DMS79 (cell line): ENCODE measurements at places on chromosomes 3 and 15.

GRCh38 chr15:42939841-42940240 is 19.3 kb upstream of the TTBK2 start:
- no peak for DNase-seq

DNA sequence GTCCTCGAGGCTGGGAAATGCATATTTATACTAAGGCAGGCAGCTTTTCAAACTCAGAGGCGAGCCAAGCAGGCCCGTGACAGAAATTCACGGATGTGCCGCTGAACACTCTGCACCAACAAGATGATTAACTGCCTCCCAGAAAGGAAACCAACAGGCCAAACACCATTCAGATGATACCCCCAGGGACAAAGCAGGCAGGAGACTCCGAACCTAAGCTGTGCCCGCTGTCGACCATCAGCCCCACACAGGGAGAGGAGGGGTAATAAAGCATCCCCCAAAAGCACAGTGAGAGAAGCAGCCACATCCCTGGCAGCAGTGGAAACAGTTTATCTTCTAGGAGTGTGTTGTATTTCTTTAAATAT is 31.8 kb downstream of the ADAMTS17 start:
- no peak for DNase-seq

- DNase-seq: no peak
These were observed 198.3 kb upstream of the TGFBR2 start for GRCh38 chr3:30408105-30408557.

DNA sequence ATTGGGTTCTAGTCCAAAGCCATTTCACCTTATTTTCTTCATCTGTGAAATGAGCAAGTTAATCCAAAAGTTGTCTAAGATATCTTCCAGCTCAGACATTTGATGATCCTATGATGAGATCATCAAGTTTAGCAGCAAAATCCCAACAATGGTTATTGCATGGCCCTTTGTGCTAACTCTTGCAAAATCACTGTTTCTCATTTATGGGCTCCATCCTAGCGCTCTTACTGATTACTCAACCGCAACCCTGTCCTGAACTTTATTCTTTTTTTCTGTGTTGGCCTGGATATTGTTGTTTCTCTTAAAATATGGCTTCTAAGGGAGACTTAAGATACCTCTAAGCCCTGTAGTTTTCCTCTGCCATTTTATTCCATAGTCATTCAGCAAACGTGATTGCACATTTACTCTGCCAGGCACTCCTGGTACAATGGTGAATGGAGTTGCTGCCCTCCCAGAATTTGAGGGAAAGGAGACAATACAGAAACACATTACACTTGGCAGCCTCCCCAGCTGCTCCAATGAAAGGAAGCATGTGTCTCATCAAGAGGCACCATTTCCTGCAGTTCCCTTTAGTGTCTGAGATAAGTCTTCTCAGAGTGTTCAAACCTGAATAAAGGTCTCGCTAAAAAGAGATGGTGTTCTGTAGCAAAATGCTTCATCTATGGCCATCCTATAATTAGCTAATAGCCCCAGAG is 4.4 kb downstream of the GXYLT2 start:
- no peak for DNase-seq

DNA sequence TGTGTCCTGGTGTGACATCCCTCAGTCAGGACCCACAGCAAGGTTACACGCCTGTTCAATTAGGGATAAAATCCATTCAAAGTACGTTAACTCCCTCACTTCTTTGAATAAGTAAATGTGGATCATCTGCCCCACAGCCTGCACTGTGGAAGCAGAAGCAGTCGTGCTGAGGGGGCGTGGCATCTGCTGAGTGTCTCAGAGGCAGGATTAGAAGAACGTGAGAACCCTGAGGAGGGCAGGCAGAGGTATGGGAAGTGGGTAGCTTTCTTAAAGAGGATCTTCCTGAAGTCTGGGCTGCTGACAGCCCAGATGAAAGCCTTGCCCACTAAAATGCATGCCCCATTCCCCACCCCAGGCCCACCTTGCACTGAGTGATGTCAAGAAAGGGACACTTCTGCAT is 28.5 kb downstream of the CRABP1 start:
- no peak for DNase-seq

- DNase-seq: no peak
These were observed 27.8 kb upstream of the GOLIM4 start for GRCh38 chr3:168123201-168124176.

GRCh38 chr3:97954228-97954827 is 17.9 kb downstream of the RIOX2 start:
- no peak for DNase-seq

- no peak for DNase-seq
These were observed 90.0 kb downstream of the ANO10 start for GRCh38 chr3:43531835-43532234.

DNA sequence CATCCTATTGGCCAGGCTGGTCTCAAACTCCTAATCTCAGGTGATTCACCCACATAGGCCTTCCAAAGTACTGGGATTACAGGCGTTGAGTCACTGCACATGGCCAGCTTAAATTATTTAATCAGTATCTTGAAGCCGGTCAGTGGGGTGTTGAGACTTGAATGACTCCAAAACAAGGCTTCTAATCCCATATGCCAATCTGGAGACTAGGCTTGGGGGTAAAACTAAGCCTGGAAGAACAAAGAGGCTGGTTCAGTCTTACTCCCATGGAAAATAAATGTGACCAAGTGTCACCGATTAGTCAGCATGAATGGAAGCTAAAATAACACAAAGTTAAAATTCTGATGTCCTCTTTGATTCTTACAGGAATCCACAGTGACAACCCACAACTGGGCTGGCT is 509.1 kb downstream of the FOXP1 start:
- DNase-seq: no peak

GRCh38 chr3:29746163-29746760 is 465.4 kb downstream of the RBMS3 start:
- no peak for DNase-seq

DNA sequence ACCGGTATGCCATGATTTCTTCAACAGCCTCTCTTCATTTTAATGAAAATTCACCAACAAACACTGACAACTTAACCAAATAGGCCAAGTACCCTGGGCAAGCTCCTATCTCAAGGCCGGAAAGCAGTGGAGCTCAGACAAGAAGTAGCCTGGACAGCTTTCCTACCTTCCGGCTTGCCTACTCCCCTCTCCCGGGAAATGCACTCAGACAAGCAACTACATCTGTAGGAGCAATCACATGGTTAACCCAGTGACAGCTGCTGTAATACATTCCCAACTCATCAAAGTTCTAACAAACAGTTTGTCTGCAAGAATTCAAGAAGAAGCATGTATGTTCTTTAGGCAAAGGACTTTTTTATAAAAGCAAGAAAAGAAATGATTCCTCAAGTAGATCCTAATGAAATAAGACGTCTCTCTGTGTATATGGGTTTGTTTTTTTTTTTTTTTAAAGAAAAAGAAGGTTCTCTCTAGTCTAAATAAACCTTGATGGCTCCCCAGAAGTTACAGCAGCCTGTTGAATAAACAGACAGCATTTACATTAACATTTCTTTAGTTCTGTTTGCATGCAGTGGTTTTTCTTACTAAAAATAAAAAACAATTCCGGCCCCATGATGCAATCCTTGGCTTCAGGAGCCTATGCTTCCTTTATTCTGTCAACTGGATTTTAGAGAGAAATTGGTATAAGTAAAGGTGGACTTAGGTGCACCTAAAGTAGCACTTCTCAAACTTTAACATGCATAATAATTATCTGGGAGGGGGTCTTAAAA is 278.7 kb downstream of the NEK10 start:
- no peak for DNase-seq

DNA sequence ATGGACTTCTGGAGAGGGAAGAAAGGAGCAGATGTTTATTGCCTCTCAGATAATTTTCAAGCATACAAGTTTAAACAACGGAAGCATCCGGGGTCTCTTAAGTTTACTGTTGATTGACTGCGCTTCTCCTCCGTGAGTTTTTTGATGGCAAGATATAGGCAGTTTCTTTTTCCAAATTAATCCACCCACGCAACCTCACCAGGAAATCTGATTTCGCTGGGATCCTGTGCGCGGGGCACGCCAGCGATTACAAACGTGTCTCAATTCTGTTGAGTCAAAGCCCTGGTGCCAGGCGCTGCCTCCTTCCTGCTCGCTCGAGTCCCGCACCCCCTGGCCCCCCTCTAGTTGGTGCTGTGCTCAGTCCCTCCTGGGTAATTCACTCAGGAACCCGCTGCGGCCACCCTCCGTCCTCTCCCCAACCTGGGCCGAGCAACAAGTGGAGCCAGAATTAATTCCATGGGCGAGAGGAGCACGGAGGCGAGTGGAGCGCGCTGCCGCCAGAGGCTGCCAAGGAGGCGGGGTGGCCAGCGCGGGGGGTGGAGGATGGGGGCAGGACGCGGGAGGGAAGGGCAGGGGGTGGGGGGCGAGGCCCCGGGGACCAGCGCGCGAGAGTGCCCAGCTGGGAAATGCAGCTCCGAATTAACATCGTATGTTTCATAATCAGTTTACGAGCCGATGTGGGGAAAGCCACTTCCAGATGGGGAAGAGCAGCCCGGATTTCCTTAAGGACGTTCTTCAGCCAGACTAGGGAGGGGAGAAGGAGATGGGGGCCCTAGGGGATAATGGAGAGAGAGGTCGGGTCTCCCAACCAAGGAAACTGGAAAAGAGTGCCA is 6.0 kb downstream of the WNT5A start:
- no peak for DNase-seq

DNA sequence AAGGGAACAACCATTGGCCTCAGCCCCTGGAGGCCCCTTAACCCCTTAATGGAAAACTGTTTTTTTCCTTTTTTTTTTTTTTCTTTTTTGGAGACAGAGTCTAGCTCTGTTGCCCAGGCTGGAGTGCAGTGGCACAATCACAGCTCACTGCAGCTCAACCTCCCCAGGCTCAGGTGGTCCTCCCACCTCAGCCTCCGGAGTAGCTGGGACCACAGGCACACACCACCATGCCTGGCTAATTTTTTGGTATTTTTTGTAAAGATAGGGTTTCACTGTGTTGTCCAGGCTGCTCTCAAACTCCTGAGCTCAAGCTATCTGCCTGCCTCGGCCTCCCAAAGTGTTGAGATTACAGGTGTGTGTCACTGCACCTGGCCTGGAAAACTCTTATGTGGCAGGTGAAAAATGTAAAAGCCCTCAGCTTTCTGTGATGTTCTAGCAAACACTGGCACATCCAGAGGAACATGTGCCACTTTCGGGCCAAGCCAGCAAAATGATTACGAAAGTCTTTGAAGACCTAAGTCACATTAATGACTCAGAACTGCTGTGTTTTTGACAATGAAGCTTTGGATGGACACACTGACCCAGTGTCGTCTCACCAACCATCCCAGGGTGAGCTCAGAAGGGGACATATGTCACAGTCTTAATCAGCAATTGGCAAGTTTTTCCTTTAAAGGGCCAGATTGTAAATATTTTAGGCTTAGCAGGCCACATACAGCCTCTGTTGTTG is 189.3 kb upstream of the TPM1 start:
- DNase-seq: no peak

DNA sequence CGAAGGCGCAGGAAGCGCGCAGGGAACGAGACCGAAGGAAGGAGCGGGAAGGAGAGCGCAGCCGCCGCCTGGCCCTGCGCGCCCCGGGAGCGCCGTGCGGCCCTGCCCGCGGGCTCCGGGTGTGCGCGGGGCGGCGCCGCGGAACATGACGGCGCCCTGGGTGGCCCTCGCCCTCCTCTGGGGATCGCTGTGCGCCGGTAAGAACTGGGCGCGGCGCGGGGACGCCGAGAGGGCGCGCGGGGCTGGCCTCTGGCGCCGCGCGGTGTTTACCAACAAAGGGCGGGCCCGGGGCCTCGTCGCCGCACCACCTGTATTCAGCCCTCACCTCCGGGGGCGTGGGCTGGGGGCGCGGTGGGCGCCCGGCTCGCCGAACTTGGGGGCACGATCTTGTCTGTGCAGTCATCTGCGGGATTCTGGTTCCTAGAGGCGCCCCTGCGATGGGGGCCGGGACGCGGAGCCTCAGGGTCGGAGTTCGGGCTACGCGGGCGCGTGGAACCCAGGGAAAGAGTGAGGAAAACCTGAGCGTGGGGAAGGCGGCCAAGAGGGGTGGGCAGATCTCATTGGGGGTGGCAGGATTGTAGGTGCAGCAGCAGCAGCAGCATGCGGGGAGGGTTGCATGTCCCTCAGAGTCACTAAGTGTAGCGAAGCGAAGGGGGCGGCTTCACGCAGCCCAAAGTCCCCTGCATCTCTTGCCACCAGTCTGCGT is 641 bp downstream of the ACVR2B start:
- DNase-seq: no peak

- no peak for DNase-seq
These were observed 55.2 kb downstream of the PPM1L start for GRCh38 chr3:160811237-160811548.

GRCh38 chr3:72673011-72673771 is 175.1 kb downstream of the SHQ1 start:
- no peak for DNase-seq

DNA sequence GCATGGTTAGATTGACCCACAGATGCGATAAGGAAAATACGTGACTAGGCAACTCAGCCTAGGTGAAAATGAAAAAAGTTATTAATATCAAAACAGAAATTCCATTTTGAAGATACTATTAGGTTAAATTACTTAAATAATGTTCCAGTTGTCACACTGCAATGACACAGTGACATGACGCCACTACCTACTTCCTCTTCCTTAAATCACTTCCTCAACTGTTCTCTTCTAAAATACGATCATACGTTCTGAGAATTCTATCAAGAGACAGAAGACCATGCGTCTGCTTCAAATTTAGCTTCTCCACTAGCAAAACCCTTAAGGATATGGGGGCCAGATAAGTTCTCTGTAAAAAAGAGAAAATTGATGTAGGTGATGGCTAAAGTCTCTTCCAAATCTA is 18.2 kb downstream of the CMTM6 start:
- DNase-seq: no peak

DNA sequence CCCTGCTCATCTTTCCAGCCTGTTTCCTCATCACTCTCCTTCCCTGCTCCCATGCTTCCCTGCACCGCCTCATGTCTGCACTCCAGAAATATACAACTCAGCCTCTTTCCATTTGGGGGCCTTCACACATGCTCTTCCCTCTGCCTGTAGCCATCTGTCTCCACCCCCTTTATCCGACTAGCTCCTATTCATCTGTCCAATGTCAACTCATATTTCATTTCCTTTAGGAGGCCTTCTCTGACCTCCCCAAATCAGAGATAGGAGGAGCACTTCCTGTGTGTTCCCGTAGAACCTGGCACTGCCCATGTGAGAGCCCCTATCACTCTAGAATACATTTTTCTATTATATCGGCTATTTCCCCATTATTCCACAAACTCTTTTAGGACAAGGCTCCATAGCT is 10.6 kb downstream of the ATP8B4 start:
- DNase-seq: no peak

DNA sequence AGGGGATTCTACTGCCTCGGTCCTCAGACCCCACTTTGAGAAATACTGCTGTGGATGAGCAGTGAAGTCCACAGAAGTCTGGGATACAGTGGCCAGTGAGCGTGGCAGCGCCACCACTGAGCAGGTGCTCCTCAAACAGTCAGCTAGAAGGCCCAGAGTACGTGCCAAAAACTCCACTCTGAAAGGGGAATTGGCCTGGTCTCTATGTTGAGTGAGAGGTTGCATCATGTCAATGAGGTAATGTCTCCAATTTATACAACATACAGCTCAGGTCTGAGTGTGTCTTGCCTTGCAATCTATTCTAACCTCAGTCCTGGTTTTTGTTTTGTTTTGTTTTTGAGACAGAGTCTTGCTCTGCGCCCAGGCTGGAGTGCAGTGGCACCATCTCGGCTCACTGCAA is 53.3 kb upstream of the ETV5 start:
- DNase-seq: no peak

- no peak for DNase-seq
These were observed 3.9 kb downstream of the MST1R start for GRCh38 chr3:49899815-49900214.

GRCh38 chr3:52221563-52222318 is 3.7 kb downstream of the TLR9 start:
- no peak for DNase-seq
